Testis (tissue), 5 donors: ENCODE measurements at places on chromosomes 16 and 17. TPM values are rescaled to one million over a fixed set of nuclear protein-coding genes. Genes with fewer than 3 reads are reported as not detected.

The CETP gene
- total RNA-seq: 0.50 TPM

The DHRS7C gene
- total RNA-seq: not detected

DNA sequence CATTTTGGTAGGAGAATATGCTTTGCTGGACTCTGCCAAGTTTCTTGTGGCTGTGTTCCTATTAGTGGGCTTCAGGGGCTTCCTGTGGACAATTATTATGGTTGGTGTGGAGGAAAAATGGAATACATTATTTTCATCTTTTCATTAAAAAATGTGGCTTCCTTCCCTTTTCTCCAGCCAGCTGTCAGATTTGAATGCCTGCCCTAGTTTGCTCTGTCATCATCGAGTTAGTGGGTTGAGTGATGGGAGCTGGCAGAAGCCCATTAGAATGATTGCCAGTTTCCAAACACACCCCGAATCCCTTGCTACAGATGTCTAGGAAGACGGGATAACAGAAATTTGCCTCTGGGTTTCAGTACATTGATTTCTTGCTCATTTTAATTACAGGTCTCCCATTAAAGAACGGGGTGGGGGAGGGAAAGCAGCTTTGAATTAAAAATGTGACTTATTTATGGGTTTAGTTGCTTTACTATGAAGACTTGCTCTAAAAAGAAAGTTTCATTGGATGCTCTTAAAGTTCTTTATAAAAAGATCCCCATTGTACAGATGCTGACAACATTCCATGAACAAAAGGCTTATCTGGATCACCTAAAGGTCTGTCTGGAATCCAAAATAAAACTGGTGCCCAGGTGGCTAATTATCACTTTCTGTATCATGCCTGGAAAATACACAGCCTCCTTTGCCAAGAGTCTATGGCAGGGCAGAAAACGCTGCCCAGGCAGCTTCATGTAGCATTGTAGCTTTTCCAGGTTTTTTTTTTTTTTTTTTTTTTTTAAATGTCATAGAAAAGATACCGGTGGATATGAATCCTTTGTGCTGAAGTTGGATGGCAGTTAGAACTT is 103.6 kb downstream of the PRKCA start:
- no peak for DNase-seq

DNA sequence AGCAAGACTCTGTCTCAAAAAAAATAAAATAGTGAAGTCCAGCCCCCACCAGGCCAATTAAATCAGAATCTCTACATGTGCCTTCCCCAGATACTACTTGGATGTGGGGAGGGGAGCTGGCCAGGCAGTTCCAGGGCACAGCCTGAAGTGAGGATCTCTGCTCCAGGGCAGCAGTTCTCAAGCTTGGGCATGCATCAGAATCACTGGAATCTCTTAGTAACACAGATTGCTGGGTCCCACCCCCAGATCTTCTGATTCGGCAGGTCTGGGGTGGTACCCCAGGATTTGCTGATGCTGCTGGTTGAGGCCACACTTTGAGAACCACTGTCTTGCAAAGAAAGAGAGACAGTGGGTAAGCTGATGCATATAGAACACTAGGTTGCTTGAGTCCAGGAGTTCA is 8.3 kb upstream of the CDH5 start:
- DNase-seq: no peak

GRCh38 chr16:525520-526180 is 1.9 kb upstream of the CAPN15 start:
- DNase-seq: no peak

DNA sequence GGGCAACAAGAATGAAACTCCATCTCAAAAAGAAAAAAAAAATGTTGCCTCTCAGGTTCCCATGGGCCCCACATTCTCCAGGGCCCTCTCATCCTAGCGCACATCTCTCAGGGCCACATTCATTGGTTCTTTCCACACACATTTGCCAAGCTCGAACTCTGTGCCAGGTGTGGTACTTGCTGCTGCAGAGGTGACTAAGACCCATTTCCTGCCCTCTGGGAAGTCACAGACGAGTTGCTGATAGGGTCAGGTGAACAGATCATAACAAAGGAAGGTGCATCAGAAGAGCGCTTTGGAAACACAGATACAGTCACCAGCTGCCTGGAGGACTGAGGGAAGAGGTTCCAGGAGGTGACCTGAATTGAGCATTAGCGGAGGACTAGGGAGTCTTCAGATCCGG is 1.0 kb downstream of the GSDMA start:
- no peak for DNase-seq

GRCh38 chr17:45907750-45908395 is 13.5 kb downstream of the MAPT start:
- DNase-seq: no peak

DNA sequence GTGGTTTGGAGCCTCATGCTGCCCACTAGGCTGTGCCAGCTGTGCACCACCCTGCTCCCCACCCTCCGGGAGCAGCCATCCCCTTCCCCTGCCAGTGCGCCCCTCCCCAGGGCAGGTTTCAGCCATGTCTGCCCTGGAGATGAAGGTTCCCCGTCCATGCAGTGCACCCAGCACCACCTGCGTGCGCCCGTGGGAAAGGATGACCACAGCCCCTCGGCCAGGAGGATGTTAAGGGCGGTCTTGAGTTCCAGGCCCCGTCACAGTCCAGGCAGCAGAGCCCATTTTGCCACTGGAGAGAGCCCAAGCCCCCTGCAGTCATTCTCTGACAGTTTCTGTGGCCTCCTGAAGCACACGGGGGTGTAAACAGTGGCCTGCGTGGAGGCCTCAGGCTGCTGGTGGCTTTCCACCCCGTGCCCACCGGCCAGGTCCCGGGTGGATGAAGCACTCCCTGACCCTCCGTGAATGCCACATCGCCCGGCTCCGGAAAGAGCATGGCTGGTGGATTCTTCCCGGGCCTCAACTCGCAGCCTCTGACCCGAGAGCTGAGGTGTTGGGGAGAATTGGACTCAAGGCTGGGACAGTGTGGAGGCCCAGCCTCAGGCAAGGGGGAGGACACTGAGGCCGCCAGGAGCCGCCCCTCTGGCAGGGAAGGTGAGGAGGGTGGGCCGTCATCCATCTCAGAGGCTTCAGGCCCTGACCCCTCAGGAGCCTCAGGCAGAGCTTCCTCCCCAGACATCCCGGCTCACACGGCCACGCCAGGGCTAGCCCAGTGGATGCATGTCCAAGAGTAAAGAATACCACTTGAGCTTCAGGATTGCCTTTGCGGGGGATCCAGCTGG is 69.7 kb upstream of the CHMP6 start:
- DNase-seq: no peak

GRCh38 chr17:6524520-6524919 is 31.8 kb downstream of the PITPNM3 start:
- no peak for DNase-seq

- no peak for DNase-seq
These were observed 6.6 kb upstream of the MIF4GD start for GRCh38 chr17:75277664-75278071.

GRCh38 chr17:49887744-49888360 is 40.0 kb upstream of the TAC4 start:
- DNase-seq: no peak
